Suprapubic skin (tissue), 4 donors: ENCODE measurements at places on chromosomes 12 and 14. TPM values are rescaled to one million over a fixed set of nuclear protein-coding genes. Genes with fewer than 3 reads are reported as not detected.

GRCh38 chr14:91332171-91332985, 85.2 kb downstream of the CCDC88C start:
- H3K36me3 ChIP-seq = peaks cover 13% of the 10 kb centered on the region
- no peaks in the 10 kb centered on the region for H3K27me3 ChIP-seq
- peaks cover 16% of the 10 kb centered on the region for H3K4me1 ChIP-seq
- no peak overlapping the region for H3K27ac ChIP-seq
- no peak for DNase-seq

GRCh38 chr12:106255493-106255892, 7.7 kb upstream of the CKAP4 start:
- no peak for DNase-seq
- H3K27ac ChIP-seq = no peak overlapping the region
- no peaks in the 10 kb centered on the region for H3K36me3 ChIP-seq
- no peak overlapping the region for H3K4me3 ChIP-seq
- H3K27me3 ChIP-seq = no peaks in the 10 kb centered on the region

DNA sequence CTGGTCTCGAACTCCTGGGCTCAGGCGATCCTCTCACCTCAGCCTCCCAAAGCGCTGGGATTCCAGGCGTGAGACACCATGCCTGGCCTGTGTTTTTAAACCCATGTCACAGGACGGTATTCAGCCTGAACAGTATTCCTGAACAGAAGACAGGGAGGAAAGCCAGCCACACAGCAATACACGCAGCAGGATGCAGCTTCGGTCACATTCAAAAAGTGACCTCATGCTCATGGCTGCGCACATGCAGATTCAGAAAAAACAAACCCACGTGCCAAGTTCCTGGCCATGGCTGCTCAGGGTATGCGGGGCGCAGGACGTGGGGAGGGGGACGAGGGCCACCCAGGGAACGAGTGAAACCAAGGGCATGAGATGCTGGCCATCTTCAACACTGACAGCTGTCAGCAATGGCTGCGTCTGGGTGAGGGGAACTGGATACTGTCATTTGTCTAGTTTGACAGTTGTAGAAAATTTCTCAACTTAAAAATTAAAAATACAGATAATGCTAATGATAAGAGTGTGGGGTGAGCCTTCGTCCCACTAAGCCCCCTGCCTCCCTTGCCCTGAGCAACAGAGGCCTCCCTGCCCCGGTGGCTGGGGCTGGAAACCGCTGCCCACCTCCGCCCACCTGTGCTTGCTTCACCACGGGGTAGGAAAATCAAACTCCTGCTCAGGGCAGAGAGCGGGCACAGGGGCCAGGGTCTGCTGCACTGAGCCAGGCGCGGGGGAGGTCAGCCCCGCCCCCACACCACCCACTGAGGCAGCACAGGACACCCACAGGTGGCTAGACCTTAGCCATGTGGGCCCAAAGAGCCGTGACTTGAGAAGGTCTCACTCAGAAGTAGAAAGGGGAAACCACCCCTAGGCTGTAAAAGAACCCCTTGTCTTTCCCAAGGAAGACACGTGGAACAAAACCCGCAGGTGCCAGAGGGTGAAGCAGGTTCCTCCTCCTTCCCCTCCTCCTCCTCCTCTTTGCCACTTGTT, 84.2 kb downstream of the SCARB1 start:
- peaks cover 4% of the 10 kb centered on the region for H3K36me3 ChIP-seq
- H3K27me3 ChIP-seq = no peaks in the 10 kb centered on the region
- H3K4me1 ChIP-seq = peaks cover 18% of the 10 kb centered on the region
- H3K4me3 ChIP-seq = no peak overlapping the region
- no peak for DNase-seq

GRCh38 chr12:54012631-54013409, 4.0 kb downstream of the HOXC8 start:
- H3K36me3 ChIP-seq = no peaks in the 10 kb centered on the region
- H3K27me3 ChIP-seq = peaks cover 12% of the 10 kb centered on the region
- no peak for DNase-seq

- H3K27me3 ChIP-seq = no peaks in the 10 kb centered on the region
- peaks cover 10% of the 10 kb centered on the region for H3K4me1 ChIP-seq
- no peak for DNase-seq
- H3K27ac ChIP-seq = no peak overlapping the region
These were observed 25.9 kb upstream of the SPPL3 start for GRCh38 chr12:120930032-120930431.

GRCh38 chr12:100145643-100146042, 3.0 kb upstream of the BLTP3B start:
- peaks cover 11% of the 10 kb centered on the region for H3K4me1 ChIP-seq
- no peak for DNase-seq

DNA sequence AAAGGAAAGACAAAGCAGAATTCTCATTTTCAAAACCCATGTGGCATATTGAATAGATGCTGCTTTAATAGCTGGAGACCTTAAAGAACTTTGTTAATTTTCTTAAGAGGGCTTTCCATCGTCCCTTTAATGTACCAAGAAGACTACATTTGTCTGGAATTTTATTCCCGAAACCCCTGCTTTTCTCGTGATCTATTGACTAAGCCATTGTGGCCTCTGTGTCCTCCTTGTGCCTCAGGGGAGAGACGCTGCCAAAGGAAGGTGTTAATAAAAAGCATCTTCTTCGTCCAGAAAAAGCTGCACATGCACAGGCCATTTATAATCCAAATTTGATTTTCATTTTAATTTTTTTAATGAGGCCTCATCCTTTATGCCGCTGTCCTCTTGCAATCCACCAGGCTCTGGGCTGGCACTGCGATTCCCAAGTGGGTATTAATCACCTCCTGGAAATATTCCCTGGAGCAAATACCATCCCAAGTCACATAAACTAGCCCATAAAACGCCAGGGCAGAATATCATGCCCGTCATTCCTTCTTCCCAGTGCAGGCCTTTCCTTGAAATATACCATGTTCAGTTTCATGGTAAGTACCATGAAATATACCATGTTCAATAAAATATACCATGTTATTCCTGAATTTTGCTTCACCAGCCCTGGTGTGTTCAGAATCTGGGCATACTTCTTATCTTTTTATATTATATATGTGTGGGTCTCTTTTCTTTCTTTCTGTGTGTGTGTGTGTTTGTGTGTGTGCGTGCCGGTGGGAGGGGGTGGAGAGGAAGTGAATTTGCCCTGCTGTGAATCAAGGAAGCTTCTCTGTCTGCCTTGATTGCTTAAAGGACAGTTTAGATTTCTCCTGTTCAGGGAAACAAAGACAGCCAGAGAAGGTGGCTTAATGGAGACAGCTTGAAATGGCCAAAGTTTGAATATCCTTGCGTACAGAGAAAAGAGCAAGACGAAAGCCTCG, 147.6 kb downstream of the PHETA1 start:
- H3K4me3 ChIP-seq = no peak overlapping the region
- no peak overlapping the region for H3K27ac ChIP-seq
- H3K4me1 ChIP-seq = no peaks in the 10 kb centered on the region
- no peaks in the 10 kb centered on the region for H3K36me3 ChIP-seq

- DNase-seq = no peak
- H3K4me1 ChIP-seq = no peaks in the 10 kb centered on the region
- H3K27ac ChIP-seq = no peak overlapping the region
- no peak overlapping the region for H3K4me3 ChIP-seq
These were observed 109.2 kb upstream of the SLCO1C1 start for GRCh38 chr12:20585913-20586312.

GRCh38 chr12:102406033-102406584, 74.3 kb downstream of the IGF1 start:
- peaks cover 2% of the 10 kb centered on the region for H3K36me3 ChIP-seq
- H3K4me1 ChIP-seq = no peaks in the 10 kb centered on the region
- no peaks in the 10 kb centered on the region for H3K27me3 ChIP-seq
- no peak overlapping the region for H3K27ac ChIP-seq
- no peak for DNase-seq
- no peak overlapping the region for H3K4me3 ChIP-seq

GRCh38 chr12:6632026-6632983, 3.5 kb downstream of the LPAR5 start:
- no peaks in the 10 kb centered on the region for H3K36me3 ChIP-seq
- no peak overlapping the region for H3K4me3 ChIP-seq
- peaks cover 47% of the 10 kb centered on the region for H3K4me1 ChIP-seq
- H3K27me3 ChIP-seq = no peaks in the 10 kb centered on the region
- DNase-seq = no peak

GRCh38 chr14:34275530-34275929, 186.5 kb downstream of the SPTSSA start:
- H3K4me1 ChIP-seq = no peaks in the 10 kb centered on the region
- H3K27ac ChIP-seq = no peak overlapping the region
- DNase-seq = no peak
- H3K27me3 ChIP-seq = no peaks in the 10 kb centered on the region
- no peak overlapping the region for H3K4me3 ChIP-seq

- no peaks in the 10 kb centered on the region for H3K4me1 ChIP-seq
- no peak overlapping the region for H3K4me3 ChIP-seq
- no peaks in the 10 kb centered on the region for H3K27me3 ChIP-seq
These were observed 28.8 kb upstream of the C2CD5 start for GRCh38 chr12:22573181-22573580.

- H3K27ac ChIP-seq = no peak overlapping the region
- no peaks in the 10 kb centered on the region for H3K4me1 ChIP-seq
- no peak for DNase-seq
- no peaks in the 10 kb centered on the region for H3K36me3 ChIP-seq
- H3K4me3 ChIP-seq = no peak overlapping the region
- H3K27me3 ChIP-seq = peaks cover 8% of the 10 kb centered on the region
These were observed 200.1 kb downstream of the VRK1 start for GRCh38 chr14:96997269-96997668.

GRCh38 chr12:110684312-110684836, 4.5 kb downstream of the HVCN1 start:
- H3K36me3 ChIP-seq = no peaks in the 10 kb centered on the region
- H3K27ac ChIP-seq = no peak overlapping the region
- H3K4me3 ChIP-seq = no peak overlapping the region
- H3K4me1 ChIP-seq = peaks cover 18% of the 10 kb centered on the region
- no peak for DNase-seq

DNA sequence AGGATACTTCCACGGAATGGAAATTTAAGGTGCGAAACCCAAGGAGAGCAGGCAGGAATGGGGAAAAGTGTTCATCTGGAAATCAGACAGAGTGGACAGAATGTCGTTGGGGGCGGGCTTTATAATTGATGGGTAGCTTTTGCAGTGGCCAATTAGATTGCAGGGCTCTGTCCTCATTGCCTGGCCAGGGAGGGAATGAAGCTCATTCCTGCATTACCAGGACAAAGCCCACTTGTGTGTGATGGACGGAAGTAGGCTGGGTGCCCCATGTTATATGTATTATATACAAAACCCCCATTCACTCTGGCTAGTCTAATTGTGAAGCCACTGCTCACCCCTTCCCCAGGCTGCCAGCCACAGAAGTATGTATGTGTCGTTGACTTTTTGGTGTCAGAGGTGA, 23.6 kb downstream of the ZNF664 start:
- H3K4me3 ChIP-seq = no peak overlapping the region
- no peaks in the 10 kb centered on the region for H3K27me3 ChIP-seq
- peaks cover 3% of the 10 kb centered on the region for H3K36me3 ChIP-seq
- no peak for DNase-seq
- no peak overlapping the region for H3K27ac ChIP-seq

- no peak overlapping the region for H3K27ac ChIP-seq
- H3K4me3 ChIP-seq = no peak overlapping the region
- H3K36me3 ChIP-seq = no peaks in the 10 kb centered on the region
- peak; percentile 67 for DNase-seq
- H3K27me3 ChIP-seq = peaks cover 8% of the 10 kb centered on the region
- H3K4me1 ChIP-seq = peaks cover 13% of the 10 kb centered on the region
These were observed 10.1 kb upstream of the CACNA2D4 start for GRCh38 chr12:1928439-1929121.

LRFN5 gene
- 1.1 TPM for total RNA-seq

DTX3 gene
- 10.4 TPM for total RNA-seq

FBRSL1 gene
- total RNA-seq = 33.7 TPM

OASL gene
- total RNA-seq = 0.53 TPM

FBXO34 gene
- 44.4 TPM for total RNA-seq

B3GNT4 gene
- 3.7 TPM for total RNA-seq

C12orf42 gene
- not detected for total RNA-seq

IFNG-AS1 gene
- total RNA-seq = not detected

CLIP1 gene
- total RNA-seq = 170 TPM
